MV-4-11 (cell line): ENCODE measurements at places on chromosomes 4 and X.

DNA sequence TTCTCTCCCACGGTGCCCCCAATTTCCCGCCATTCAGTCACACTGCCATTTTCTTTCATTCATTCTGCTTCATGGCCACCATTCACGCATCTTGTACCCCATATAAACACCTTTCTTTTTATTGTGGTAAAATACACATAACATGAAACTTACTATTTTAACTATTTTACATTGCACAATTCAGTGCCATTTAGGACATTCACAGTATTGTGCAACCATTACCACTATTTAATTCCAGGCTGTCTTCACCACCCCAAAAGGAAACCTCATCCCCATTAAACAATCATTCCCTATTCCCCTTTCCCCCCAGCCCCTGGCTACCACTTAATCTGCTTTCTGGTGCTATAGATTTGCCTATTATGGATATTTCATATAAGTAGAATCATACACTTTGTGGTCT, 15.9 kb downstream of the SPACA5 start:
- DNase-seq = peak; percentile 19

GRCh38 chrX:2521092-2521926, 20.5 kb upstream of the DHRSX start:
- DNase-seq = no peak

- DNase-seq = no peak
These were observed 151.5 kb downstream of the CHIC2 start for GRCh38 chr4:53912766-53913497.

DNA sequence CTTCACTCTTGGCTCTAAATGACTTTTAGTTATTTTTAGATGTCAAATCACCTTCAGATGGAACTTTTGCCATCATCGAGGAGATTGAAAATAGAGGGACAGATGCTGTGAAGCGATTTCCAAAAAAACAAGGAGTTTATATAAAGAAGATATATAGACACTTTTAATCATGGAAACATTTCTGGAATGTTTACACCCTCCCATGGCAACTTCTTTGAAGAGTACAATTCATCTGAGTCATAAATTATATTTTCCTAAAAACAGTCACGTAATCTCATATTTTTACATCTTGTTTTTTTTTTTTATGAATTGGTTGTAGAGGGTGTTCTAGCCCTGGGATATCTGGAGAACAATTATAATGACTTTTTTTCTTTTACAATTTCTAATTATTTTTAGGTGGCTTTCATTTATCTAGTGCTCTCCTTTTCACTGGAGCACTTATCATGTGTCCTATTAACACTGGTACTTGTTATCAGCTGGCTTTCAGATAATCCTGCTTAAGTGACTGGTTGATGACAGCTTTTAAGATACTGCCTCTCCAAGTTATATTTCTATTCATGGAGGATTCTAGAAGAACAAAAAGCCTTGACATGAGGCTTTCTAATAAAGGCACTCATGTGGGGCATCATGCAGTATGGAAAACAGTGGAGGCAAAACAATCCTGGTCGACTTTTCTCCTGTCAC, 24.9 kb downstream of the PCDH7 start:
- DNase-seq = no peak

DNA sequence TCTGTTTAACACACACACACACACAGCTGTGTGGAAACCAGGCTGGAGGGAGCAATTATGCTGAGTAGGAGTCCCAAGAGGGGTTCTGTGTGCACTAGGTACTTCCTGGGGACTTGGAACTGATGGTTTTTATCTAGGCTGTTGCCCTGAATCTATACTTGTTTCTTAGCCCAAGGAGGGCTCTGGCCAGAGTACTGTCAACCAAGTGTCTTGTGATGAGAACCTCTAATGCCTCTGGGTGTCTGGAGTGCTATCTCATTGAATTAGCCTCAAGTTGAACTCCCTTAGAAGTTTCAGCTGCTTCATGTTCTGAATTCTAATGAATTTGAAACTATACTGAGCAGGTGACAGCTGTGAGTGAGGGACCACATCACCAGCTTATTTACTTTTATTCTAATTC, 16.6 kb downstream of the ARHGAP24 start:
- no peak for DNase-seq

DNA sequence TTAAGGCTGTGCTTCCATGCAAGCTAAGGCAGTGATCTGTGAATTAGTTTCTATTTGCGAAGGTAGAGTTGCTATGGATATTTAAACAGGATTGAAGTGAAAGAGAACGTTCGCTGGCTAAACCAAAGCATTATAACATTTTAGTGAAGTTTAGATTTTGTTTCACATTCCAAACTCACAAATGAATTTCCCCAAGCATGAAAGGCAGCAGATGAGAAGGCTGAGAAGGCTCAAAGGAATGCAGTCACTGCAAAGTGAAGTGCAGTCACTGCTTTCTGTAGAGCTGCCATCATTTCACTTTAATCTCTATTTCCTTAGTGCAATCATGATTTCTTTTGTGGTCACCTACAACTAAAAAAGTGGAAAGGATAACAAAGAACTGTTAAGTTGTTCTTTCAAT, 334.7 kb upstream of the NR3C2 start:
- no peak for DNase-seq

DNA sequence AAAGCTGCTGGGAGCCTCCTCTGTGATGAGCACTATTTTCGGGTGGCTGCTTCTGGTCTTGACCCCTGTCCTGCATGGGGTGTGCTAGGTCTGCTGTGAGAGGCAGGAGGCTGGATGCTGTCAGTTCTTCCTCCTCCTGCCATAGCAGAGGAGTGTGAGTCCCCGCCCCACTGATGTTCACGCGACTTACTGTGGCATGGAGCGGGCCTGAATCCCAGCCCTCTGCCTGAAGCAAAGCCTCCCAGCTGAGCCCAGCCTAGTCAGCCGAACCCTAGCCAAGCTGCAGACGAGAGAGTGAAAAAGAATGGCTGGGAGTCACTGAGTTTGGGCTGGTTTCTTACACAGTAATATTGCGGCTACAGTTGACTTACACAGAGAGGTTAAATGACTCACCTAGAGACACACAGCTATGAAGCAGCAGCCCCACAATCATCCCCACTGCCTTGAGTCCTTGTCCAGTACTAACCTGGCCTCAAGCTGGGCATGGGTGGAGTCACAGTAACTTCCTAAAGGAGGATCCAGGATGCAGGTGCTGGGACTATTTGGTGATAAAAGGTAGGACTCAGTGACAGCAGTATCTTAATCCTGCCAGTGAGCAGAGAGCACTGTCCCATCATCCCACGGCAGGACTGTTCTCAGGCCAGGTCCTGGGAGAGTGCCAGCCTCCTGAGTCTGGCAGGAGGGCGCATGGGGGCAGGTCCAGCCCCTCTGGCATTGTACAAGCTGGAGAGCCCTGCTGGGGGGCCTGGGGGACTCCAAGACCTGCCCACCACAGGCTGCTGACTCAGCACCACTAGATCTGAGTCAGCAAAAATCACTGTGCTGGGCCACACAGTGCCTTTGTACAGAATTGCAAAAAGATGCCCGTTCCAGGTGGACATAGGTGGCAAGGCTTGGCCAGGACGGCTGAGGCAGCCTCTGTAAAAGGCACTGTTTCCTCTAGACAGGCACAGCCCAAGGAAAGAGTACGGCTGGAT, 60.4 kb upstream of the CRMP1 start:
- no peak for DNase-seq

DNA sequence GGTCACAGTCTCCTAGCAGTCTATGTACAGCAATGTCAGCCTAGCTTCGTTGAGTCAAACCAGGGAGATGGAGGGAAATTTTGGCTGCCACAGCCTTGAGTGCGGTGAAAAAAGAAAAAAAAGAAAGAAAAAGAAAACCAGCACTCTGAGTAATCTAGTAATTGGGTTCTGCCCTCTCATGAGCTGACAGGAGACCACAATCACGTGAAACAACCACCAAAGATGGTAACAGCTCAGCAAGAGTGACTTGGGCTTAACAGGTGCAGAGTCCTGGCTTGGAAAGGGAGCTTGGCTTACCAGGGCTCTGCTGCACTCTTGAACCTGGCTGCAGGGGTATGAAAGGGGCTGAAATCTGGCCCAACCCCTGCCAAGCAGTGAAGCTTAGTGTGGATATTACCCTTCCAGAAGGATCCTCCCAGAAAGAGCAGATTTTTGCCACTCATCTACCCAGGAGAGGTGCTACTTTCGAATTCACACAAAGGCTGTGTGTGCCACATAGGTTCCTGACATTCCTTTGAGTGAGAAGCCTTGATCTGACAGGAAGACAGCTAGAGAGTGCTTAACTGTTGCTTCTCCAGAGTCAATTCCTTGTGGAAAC, 350.3 kb downstream of the PTTG2 start:
- peak; percentile 43 for DNase-seq

- peak; percentile 67 for DNase-seq
These were observed 22.8 kb upstream of the TBL1X start for GRCh38 chrX:9442056-9442455.

DNA sequence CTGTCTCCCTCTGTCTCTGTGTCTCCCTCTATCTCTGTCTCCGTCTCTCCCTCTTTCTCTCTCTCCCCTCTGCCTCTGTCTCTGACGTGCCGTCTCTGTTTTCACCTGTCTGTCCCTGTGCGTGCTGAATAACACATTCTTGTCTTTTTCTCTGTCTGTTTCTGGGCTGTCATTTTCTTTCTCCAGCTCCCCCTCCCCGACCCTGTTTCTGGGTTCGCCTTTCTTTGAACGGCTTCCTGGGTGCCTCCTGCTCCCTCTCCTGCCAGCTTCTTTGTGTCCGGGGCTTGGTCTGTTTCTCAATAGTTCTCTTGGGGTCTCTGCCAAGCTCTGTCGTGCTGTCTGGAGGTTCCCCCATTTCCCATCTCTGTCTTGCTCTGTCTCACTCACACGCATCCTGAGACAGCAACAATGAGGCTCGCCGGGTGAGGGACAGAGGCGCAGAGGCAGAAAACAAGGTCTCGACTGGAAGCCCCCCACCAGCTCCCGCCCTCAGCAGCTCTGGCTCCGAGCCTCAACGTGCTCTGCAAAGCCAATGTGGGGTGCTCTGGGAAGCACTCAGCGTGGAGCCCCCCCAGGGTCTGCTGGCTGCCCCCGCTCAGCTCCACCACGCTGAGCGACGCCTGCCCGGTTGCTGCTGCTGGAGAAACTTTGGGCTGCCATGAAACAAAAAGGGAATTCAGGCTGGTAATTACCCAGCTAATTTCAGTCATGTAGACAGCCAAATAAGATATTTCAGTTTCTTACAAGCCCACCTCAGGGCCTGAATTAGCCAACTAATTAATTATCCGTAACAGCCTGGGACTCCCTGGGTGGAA, 3.4 kb downstream of the CPLX1 start:
- no peak for DNase-seq

GRCh38 chr4:127505203-127505602, 127.6 kb upstream of the INTU start:
- DNase-seq = no peak

- no peak for DNase-seq
These were observed 605.2 kb upstream of the EPHA5 start for GRCh38 chr4:66275411-66276038.

GRCh38 chr4:169268951-169269760, 1.6 kb downstream of the SH3RF1 start:
- DNase-seq = peak; percentile 24
